T1000 (cell line): ENCODE measurements at places on chromosomes 4 and X.

- DNase-seq, result no peak
Observed at GRCh38 chr4:7498446-7499200, 63.9 kb upstream of the PSAPL1 start.

DNA sequence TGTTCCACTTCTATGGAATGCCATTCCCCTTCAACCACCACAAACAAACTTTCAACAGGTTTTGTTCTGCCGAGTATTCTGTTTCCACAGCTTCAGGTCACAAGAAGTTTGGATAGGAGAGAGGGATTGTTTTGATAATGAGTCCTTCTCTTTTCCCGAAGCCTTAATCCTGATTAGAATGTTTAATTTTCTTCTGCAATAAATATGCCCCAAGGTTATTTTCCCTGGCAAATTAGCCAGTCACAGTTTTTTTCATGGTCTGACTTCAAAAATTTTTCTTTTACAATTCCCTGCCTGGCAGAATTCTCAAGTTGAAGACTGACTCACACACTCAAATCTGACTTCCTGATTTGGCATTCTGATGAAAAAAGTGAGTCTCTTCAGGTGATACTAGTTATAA is 33.1 kb upstream of the EDNRA start:
- DNase-seq, result no peak

DNA sequence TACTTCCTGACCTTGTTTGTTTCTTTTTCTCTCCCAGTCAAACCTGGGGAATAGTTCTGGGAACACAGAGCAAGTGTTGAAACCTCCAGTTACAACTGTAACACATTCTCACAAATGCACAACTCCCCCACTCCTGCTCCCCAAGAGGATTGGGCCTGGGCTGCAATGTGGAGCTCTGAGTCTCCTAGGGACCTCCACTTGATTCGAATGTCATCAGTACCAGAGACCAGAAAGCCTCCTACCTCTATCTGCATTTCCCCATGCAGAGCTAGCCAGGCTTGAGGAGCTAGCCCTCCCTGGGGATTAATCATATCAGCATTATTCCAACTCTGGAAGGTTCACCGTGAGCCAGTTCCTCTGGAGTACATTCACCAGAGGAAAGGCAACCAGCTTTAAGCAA is 41.7 kb upstream of the CITED1 start:
- no peak for DNase-seq

GRCh38 chr4:187103351-187103750 is 379.7 kb upstream of the FAT1 start:
- DNase-seq, result no peak

DNA sequence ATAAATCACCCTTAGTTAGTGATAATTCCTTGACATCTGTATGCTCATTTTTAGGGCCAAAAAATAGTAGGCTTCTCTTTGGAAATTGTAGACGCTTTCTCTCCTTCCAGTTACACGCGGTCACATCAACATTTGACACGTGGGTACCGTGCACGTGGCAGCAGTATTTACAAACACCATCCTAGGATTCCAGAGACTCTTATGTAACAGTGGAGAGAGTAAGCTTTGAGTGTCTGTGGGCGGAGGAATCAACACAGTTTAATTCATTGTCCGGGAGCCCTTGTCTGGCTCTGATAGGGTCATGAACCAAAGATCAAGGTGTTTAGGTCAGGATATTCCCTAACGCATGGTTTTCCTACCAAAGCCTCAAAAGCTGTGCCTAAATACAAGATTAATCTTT is 12.2 kb downstream of the TET2 start:
- no peak for DNase-seq

GRCh38 chrX:71609095-71609750 is 9.1 kb downstream of the CXCR3 start:
- DNase-seq, result no peak

GRCh38 chrX:136572030-136572429 is 40.0 kb downstream of the VGLL1 start:
- DNase-seq, result no peak

GRCh38 chr4:85268188-85268587 is 206.8 kb upstream of the ARHGAP24 start:
- DNase-seq, result no peak

GRCh38 chrX:66602381-66602938 is 36.4 kb downstream of the EDA2R start:
- DNase-seq, result no peak

GRCh38 chrX:83185887-83186286 is 322.2 kb upstream of the POU3F4 start:
- DNase-seq, result no peak

DNA sequence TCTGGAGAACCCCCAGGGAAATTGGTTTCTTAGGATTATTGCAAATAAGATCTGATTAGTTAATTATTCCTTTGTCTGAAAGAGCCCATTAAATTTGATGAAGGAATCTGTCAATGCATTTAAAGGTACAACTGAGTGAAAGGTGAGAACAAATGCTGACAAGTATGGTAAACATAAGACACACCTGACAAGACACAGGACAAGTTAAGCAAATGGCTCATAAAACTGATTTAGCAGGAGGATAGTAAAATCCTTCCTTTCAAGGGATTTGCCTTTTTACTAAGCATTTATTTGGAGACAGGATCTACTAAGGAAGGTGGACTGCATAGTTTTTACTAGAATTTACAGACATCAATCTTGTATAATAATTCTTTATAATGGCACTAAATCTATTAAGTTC is 553.9 kb downstream of the SPRY1 start:
- no peak for DNase-seq

DNA sequence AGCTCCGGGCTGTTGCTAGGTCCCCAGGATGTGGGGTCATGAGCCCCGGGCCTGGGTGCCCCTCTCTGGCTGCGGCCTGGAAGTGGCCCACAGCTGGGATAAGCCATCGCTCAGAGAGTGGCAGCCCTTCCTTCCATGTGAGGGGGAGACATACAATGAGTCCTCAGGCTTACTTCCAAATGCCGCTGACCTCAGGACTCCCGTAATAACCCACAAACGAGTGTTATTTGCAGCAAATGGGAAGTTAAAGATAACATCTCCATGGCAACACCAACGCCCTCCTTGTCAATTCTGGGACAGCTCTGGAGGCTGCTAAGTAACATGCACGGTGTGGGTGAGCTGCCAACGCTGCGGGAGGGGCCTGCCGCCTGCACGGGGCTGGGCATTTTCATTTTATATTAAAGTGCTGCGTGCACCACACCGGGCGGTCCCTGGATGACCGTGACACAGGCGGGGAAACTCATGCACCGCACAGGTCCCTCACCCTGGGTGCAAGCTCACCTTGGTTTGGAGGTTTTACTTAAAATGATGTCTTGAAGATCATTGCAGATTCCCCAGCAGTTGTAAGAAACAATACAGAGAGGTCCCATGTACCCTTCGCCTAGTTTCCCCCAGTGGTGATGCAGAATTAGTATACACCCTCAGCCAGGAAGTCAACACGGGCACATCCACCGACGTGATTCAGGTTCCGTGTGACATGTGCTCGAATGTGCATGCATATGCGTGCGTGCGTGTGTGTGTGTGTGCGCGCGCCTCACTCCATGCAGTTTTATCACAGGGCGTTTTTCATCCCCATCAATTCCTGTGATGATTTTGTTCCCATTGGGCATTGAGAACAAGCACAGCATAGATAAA is 79.4 kb downstream of the ABLIM2 start:
- DNase-seq, result no peak

GRCh38 chrX:126272795-126273497 is 106.9 kb upstream of the DCAF12L2 start:
- no peak for DNase-seq

GRCh38 chrX:44227991-44228390 is 115.5 kb downstream of the EFHC2 start:
- DNase-seq, result no peak

GRCh38 chr4:6194458-6195195 is 5.7 kb downstream of the JAKMIP1 start:
- no peak for DNase-seq

- no peak for DNase-seq
Observed at GRCh38 chrX:71637253-71637618, 18.9 kb upstream of the CXCR3 start.
